ENCODE measurements at places on chromosomes 4 and X. TPM values are rescaled to one million over a fixed set of nuclear protein-coding genes. Genes with fewer than 3 reads are reported as not detected.

Gene EPGN
- not detected for total RNA-seq

DNA sequence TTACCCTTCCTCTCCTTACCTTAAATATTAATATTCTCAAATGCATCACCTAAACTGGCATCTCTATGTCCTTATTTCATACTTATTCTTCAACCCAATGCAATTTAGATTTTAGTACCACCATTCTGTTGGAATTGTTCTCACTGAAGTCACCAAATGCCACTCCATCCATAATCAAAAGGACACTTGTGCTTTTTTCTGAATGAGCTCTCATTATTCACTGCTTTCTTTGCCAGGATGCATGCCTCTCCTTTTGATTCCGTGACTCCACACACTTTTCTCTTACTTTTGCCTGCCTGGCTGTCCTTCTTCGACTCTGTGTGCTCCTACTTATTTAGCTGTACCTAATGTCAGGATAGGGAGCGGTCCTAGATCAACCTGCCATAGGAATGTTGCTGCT lies 633.1 kb upstream of the BOD1L1 start:
- no peak for DNase-seq

GRCh38 chrX:114709406-114709805 lies 125.5 kb downstream of the HTR2C start:
- DNase-seq: no peak

GRCh38 chr4:52312722-52313121 lies 261.6 kb downstream of the SPATA18 start:
- DNase-seq: no peak

Gene PIN4
- total RNA-seq: 13.7 TPM

Gene MAGEA11
- total RNA-seq: not detected

Gene CXXC4
- total RNA-seq: 128 TPM

DNA sequence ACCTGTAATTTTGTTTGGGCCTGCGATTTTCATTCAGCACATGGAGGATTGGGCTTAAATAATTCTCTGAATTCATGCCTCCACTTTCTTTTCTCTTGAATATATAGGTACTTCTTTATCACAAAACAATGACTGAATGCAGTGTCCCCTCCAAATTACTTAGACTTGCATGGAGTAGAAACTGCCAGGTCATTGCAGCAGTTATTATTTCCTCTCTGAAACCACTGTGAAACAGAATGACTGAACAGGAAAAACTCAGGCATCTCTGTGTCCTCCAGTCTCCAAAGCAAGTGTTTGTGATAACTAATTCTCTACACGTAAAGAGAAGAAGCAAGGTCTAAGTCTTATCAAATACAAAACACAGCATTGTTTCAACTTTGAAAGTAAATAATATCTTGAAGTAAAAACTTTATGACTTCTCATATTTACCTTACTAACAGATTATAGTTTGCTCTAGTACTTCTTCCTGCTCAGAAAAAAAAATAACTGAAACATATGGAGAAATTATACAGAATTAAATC lies 144.5 kb upstream of the DIAPH2 start:
- no peak for DNase-seq

GRCh38 chrX:129642641-129643040 lies 12.1 kb downstream of the APLN start:
- no peak for DNase-seq

Gene HPSE
- total RNA-seq: 1.6 TPM

Gene DCAF8L2
- not detected for total RNA-seq

DNA sequence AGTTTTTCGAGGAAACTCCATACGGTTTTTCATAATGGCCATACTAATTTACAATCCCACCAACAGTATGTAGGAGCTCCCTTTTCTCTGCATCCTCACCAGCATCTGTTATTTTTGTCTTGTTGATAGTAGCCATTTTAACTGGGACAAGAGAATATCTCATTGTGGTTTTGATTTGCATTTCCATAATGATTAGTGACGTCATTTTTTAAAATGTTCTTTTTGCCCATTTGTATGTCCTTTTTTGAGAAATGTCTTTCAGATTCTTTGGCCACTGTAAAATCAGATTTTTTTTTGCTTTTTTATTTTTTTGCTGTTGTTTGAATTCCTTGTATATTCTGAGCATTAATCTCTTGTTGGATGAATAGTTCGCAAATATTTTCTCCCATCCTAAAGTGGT lies 243.9 kb downstream of the TRIML1 start:
- DNase-seq: no peak

GRCh38 chr4:164591666-164592065 lies 162.3 kb upstream of the SMIM31 start:
- no peak for DNase-seq

DNA sequence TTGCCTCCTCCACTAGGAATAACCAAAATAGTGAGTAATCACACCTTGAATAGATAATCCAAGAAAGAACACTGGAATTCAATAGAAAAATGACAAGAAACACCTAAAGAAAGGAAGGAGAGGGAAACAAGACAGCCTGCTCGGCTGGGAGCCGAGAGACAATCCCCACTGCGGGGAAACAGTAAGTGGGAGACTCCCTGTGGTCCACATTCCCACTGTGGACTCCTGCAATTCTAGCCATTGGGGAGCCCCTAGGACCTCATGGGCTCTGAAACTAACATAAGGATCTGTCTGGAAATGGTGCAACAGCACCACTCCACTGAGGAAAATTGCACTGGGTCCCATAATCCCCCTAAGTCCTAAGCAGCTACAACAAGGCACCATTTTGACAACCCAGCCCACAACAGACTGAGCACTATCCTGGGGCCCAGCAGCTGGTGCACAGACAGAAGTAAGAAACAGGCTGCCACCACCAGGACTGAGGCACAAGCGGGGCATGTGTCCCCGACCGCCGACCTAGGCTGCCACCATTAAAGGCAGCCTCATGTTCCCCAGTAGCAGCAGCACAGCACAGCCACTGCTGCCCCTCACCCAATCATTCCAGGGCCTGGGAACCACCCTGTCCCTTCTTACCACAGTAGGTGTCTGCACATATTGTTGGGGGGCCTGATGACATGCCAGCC lies 14.2 kb downstream of the LRBA start:
- DNase-seq: no peak

DNA sequence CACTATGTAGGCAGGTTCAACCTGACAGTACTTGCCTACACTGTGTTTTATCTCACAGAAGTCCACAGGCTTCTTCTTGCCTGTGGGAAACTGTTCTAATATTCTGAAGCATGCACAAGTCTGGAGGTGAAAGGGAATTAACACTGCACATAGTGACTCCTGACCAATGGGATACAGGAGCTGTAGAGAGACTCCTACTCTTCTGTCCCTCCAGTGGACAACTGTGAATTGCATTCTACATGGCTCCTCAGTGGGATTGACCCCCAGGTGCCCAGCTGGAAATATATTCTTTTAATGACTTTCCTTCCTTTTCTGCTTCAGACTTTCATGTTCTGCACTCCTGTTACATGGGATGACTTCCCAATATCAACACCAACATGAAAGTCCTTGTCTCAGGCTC lies 8.2 kb upstream of the YIPF6 start:
- no peak for DNase-seq

DNA sequence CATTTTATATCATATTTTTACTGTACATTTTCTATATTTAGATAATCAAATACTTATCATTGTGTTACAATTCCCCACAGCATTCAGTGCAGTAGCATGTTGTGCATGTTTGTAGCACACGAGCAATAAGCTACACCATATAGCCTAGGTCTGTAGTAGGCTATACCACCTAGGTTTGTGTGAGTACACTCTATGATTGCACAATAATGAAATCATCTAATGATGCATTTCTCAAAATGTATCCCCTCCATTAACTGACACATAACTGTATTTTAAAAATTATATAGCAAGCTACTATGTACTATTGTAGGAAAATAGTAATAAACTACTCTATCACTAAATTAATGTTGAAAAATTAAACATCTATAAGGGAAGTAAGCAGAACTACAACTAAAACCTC lies 518.4 kb upstream of the PABPC4L start:
- no peak for DNase-seq

- DNase-seq: no peak
Observed at GRCh38 chr4:152189451-152190179, 346.3 kb downstream of the FBXW7 start.

GRCh38 chr4:58360354-58361133 lies 1250.4 kb upstream of the IGFBP7 start:
- no peak for DNase-seq

- DNase-seq: no peak
Observed at GRCh38 chr4:21454831-21455230, 493.7 kb downstream of the KCNIP4 start.

GRCh38 chr4:11598591-11598990 lies 169.9 kb upstream of the HS3ST1 start:
- DNase-seq: no peak

Gene PJA1
- total RNA-seq: 108 TPM

Gene LONRF3
- 1.9 TPM for total RNA-seq

Gene IL1RAPL2
- total RNA-seq: 12.2 TPM

DNA sequence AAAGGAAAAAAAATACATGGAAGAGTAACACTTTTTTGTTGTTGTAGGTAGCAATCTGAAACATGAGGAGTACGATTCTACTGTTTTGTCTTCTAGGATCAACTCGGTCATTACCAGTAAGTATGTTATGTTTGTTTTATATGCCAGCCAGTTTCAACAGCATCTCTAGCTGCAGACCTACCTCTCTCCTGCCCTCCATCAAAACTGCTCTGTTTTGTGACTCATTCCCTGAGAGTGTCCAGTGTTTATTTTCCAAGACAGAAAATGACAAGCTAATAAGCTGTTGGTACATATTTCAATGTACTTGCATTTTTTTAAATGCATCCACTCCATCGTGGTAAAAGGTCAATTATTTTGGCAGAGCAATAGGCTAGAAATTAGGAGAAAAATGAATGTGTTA lies 347 bp downstream of the AMTN start:
- no peak for DNase-seq
